ENCODE measurements at places on chromosomes 2 and 18. TPM values are rescaled to one million over a fixed set of nuclear protein-coding genes. Genes with fewer than 3 reads are reported as not detected.

GRCh38 chr2:102080451-102081242 lies 61.9 kb upstream of the IL1R1 start:
- no peak overlapping the region for H3K27ac ChIP-seq
- H3K4me3 ChIP-seq = no peak overlapping the region
- H3K36me3 ChIP-seq = no peaks in the 10 kb centered on the region
- no peaks in the 10 kb centered on the region for H3K27me3 ChIP-seq
- peaks cover 3% of the 10 kb centered on the region for H3K4me1 ChIP-seq

MAT2A gene
- 300 TPM for total RNA-seq

CRYGD gene
- not detected for total RNA-seq

GRCh38 chr2:181585732-181586131 lies 71.2 kb downstream of the CERKL start:
- no peaks in the 10 kb centered on the region for H3K27me3 ChIP-seq
- H3K36me3 ChIP-seq = no peaks in the 10 kb centered on the region
- H3K4me1 ChIP-seq = peaks cover 5% of the 10 kb centered on the region
- DNase-seq = no peak

ACOXL gene
- 2.0 TPM for total RNA-seq

VIL1 gene
- 9.0 TPM for total RNA-seq

DNA sequence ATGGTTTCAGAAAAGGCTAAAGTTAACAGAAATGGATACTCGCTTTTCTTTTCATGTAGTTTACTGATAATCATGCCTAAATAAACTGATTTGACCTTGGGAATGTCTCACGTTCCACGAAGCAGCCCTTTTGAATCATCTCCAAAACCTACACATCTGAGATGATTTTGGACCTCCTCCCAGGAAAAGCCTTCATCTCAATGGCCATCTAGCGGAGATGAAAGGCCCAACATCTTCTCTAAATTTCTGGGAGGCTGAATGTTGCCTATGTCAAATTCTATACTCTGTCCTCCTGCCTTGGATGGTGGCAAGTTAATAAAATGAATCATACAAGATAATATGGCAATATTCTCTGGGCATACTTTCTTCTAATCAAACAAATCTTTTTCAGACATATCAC lies 448.5 kb downstream of the ZEB2 start:
- H3K4me1 ChIP-seq = no peaks in the 10 kb centered on the region
- no peaks in the 10 kb centered on the region for H3K27me3 ChIP-seq

GRCh38 chr2:69805887-69806286 lies 23.6 kb upstream of the GMCL1 start:
- H3K27ac ChIP-seq = no peak overlapping the region
- no peak for DNase-seq
- peaks cover 27% of the 10 kb centered on the region for H3K36me3 ChIP-seq
- no peaks in the 10 kb centered on the region for H3K4me1 ChIP-seq
- H3K27me3 ChIP-seq = no peaks in the 10 kb centered on the region

ZNF804A gene
- 0.19 TPM for total RNA-seq

CCL20 gene
- 2.7 TPM for total RNA-seq

SMPD4 gene
- total RNA-seq = 41.1 TPM

GRCh38 chr18:37179384-37179783 lies 350.5 kb downstream of the KIAA1328 start:
- no peak for DNase-seq
- no peaks in the 10 kb centered on the region for H3K4me1 ChIP-seq
- H3K27ac ChIP-seq = no peak overlapping the region
- no peaks in the 10 kb centered on the region for H3K27me3 ChIP-seq

NCKAP1 gene
- total RNA-seq = 140 TPM

GRCh38 chr18:75376004-75376403 lies 51.5 kb downstream of the SMIM21 start:
- no peak for DNase-seq
- H3K27ac ChIP-seq = no peak overlapping the region
- no peaks in the 10 kb centered on the region for H3K27me3 ChIP-seq
- no peaks in the 10 kb centered on the region for H3K36me3 ChIP-seq
- H3K4me3 ChIP-seq = no peak overlapping the region

DNA sequence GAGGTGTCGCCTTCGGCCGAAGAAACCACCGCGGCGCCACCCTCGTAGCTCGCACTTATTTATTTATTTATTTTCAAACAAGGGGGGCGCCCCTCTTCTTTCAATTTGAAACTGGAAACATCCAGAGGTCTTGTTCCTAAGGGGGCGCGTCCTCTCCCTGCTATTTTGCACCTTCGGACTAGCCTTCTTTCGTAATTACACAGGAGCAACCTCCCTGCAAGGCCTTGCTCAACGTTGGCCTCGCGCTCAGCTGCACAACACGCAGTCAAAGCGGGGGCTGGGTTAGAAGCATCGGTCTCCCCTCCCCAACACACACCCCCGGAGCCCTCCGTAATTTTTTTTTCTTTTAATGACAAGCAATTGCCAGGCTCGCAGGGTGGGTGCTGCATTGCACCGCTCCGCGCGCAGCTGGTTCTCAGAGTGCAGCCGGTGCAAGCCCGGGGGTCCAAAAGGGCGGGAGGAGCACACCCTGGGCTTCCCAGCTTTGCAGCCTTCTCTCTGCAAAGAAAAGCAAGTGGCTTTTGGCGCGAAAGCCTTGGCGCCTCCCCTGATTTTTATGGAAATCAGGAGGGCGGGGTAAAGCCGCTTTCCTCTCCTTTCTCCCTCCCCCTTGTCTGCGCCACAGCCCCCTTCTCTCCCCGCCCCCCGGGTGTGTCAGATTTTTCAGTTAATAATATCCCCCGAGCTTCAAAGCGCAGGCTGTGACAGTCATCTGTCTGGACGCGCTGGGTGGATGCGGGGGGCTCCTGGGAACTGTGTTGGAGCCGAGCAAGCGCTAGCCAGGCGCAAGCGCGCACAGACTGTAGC lies at the start of gene MYCN:
Gene MYCN, plus strand, starts transcription at position 697 of the 807 bp plus-strand sequence. CDS start 1,515 bp downstream, outside the sequence.
- H3K36me3 ChIP-seq = no peaks in the 10 kb centered on the region
- no peaks in the 10 kb centered on the region for H3K4me1 ChIP-seq
- no peaks in the 10 kb centered on the region for H3K27me3 ChIP-seq
- H3K27ac ChIP-seq = peak within 1 kb of the TSS; percentile 43
- peak within 1 kb of the TSS; percentile 56 for H3K4me3 ChIP-seq
- peak; percentile 97 for DNase-seq

XIRP2 gene
- not detected for total RNA-seq

DNA sequence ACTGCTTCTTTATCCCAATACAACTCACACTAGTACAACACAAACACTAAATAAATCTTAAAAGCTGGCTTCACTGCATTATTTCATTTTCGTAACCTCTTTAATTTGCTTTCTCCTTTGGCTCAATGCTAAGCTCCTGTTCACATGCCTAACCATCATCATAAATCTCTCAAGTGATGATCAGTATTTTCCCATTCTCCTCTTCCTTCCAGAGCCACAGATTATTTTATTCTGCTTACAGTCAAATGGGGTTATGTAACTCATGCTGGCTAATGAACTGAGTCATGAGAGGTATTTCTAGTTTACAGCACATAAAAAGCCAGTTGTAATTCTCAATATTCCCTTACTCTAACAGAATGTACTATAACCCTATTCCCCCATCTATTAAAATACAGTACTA lies 350.4 kb upstream of the ZC3H15 start:
- H3K27me3 ChIP-seq = no peaks in the 10 kb centered on the region
- DNase-seq = no peak
- H3K4me3 ChIP-seq = no peak overlapping the region
- no peaks in the 10 kb centered on the region for H3K4me1 ChIP-seq
- no peak overlapping the region for H3K27ac ChIP-seq

DNA sequence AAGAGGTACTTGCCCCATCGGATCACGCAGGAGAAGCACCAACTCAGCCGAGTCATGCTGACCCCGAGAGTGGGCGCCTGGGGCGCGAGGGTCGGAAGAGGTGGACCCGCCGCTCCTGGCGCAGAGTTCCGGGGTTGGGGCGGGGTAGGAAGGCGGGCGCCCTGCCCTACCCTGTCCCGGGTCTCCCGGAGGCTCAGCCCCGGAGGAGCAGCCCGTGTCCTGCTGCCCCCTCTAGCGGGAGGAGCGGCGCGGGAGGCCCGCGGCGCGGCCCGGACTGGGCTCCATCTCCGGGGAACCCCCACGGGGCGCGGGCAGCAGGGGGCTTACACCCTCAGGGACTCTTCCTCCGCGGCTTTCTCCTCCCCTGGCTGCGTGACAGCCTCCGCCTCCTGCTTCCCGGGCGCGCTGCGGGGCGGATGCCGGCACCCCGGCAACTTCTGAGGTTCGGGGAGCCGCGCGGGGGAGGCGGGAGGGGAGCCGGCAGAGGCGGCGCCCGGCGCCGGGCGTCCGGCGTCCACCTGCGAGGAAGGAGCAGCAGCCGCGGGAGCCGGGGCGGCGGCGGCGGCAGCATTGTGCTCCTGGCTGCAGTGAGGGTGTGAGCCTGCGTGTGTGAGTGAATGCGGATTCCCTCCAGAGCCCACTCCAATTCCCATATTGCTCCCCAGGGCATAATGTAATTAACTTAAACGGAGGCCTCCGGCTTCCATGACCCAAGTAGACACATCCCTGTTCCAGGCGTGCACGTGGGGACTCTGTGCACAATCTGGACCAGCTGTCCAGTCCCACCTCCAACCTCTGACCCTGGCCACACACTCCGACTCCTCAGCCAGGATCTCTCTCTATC lies 7.6 kb upstream of the TNS1 start:
- H3K36me3 ChIP-seq = no peaks in the 10 kb centered on the region
- peak; percentile 65 for DNase-seq
- H3K27ac ChIP-seq = no peak overlapping the region
- peaks cover 3% of the 10 kb centered on the region for H3K27me3 ChIP-seq

- H3K27me3 ChIP-seq = no peaks in the 10 kb centered on the region
- H3K27ac ChIP-seq = no peak overlapping the region
- H3K4me3 ChIP-seq = no peak overlapping the region
- no peaks in the 10 kb centered on the region for H3K4me1 ChIP-seq
Measured at GRCh38 chr2:101625387-101625786, 72.1 kb upstream of the MAP4K4 start.

DNA sequence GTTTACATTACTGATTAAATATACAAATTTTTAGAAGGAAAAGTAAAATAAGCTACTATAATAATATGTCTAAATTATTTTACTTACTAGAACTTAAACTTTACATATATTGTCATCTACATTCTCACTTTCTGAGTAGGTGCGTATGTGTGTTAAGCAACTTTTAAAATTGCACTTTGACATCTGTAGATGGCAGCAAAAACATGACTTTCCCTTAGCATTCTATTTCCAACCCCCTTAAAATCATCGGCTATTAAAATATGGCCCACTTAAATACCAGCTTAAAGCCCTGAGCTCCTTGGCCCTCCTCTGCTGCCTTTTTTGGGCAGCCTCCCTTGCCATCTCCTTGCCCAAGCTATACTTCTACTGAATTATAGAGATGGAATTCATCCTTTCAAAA lies 78.0 kb downstream of the UPP2 start:
- H3K36me3 ChIP-seq = no peaks in the 10 kb centered on the region
- H3K27ac ChIP-seq = no peak overlapping the region
- no peak overlapping the region for H3K4me3 ChIP-seq
- no peak for DNase-seq

GRCh38 chr2:144258154-144258553 lies 261.8 kb downstream of the ZEB2 start:
- no peak overlapping the region for H3K4me3 ChIP-seq
- DNase-seq = no peak
- no peaks in the 10 kb centered on the region for H3K36me3 ChIP-seq
- no peaks in the 10 kb centered on the region for H3K27me3 ChIP-seq

DNA sequence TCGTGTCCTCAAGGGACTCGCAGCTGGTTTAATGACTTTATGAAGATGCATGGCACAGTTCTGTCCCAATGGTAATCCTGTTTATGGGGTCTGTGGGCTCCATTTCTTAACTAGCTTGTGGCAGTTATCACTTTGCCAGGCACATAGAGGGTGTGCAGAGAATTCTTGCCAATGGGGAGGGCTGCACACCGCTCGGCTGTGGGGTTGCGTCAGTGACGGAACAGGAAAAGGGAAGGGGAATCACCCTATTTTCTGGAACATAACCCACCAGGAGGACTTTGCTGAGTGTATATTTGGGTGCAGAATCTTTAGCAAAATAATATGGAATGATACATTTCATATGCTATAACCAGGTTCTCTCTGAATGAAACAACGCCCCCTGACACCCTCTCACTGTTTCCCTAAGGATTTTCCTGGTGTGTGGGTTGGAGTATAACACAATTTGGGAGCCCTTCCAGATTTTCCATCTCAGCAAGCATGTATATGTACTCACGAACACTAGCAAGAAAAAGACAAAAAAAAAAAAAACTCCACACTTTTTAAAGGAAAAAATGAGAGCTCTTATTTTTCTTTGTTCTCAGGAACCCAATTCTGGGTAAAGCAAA lies 43.9 kb upstream of the TRIB2 start:
- H3K36me3 ChIP-seq = no peaks in the 10 kb centered on the region
- H3K4me3 ChIP-seq = no peak overlapping the region
- no peaks in the 10 kb centered on the region for H3K4me1 ChIP-seq
- no peaks in the 10 kb centered on the region for H3K27me3 ChIP-seq
- H3K27ac ChIP-seq = no peak overlapping the region

KRTCAP3 gene
- 32.1 TPM for total RNA-seq

DNA sequence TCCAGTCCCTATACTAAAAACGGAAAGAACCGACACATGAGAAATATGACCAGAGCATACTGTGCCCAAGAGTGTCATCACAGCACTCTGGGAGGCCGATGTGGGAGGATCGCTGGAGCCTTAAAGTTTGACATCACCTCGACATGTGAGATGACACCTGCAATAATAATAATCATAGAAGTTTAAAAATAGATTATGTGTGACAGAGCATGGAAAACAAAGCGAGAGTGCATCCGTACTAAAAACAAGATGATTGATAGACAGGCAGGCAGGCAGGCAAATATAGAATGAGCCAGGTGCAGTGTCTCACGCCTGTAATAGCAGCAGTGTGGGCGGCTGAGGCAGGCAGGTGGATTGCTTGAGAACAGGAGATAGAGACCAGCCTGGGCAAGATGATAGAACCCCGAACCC lies 114.8 kb upstream of the ANKRD30BL start:
- no peak overlapping the region for H3K4me3 ChIP-seq
- no peaks in the 10 kb centered on the region for H3K4me1 ChIP-seq
- no peaks in the 10 kb centered on the region for H3K36me3 ChIP-seq
- DNase-seq = no peak

EPB41L3 gene
- 44.6 TPM for total RNA-seq

CCDC178 gene
- 3.7 TPM for total RNA-seq

- H3K27ac ChIP-seq = no peak overlapping the region
- no peaks in the 10 kb centered on the region for H3K27me3 ChIP-seq
- H3K36me3 ChIP-seq = no peaks in the 10 kb centered on the region
- no peak overlapping the region for H3K4me3 ChIP-seq
- H3K4me1 ChIP-seq = no peaks in the 10 kb centered on the region
Measured at GRCh38 chr18:26290385-26290784, 64.1 kb downstream of the TAF4B start.

DNA sequence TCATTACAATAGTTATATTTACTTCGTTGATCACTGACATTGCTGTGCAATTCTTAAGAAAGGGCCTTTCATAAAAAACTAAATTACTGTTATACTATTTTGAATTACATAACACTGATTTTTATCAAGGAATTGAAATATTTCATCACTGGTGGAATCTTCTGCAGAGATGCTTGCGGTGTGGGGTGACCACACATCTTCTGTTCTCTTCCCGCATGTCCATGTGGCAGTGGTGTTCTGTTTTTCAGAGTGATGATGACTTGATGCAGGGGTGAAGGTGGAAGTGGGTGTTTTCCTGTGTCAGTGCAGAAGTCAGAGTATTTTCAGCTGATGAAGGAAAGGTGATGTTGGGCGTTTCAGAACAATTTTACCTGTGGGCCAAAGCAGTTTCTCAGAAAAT lies 7.0 kb downstream of the CNDP2 start:
- no peaks in the 10 kb centered on the region for H3K27me3 ChIP-seq
- H3K4me1 ChIP-seq = peaks cover 20% of the 10 kb centered on the region
- no peak for DNase-seq
- peaks cover 37% of the 10 kb centered on the region for H3K36me3 ChIP-seq
- no peak overlapping the region for H3K27ac ChIP-seq

SERPINB11 gene
- total RNA-seq = not detected
